ENCODE measurements at places on chromosomes 5 and 9.

- no peak for DNase-seq
Measured at GRCh38 chr9:114261026-114261425, 61.9 kb upstream of the ORM1 start.

DNA sequence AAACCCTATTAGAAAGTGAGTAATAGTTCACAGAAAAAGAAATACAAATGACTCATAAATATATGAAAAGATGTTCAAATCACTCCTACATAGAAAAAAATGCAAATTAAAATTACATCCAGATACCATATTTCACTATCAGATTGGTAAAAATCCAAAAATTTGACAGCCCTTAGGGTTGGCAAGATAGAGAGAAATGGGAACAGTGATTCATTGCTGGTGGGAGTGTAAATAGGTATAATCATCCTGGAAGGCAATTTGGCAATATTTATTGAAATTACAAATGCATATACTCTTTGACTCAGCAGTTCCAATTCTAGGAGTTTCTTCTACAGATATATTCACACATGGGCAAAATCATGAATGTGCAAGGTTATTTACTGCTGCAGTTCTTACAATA is 273.5 kb downstream of the NR2F1-AS1 start:
- no peak for DNase-seq

DNA sequence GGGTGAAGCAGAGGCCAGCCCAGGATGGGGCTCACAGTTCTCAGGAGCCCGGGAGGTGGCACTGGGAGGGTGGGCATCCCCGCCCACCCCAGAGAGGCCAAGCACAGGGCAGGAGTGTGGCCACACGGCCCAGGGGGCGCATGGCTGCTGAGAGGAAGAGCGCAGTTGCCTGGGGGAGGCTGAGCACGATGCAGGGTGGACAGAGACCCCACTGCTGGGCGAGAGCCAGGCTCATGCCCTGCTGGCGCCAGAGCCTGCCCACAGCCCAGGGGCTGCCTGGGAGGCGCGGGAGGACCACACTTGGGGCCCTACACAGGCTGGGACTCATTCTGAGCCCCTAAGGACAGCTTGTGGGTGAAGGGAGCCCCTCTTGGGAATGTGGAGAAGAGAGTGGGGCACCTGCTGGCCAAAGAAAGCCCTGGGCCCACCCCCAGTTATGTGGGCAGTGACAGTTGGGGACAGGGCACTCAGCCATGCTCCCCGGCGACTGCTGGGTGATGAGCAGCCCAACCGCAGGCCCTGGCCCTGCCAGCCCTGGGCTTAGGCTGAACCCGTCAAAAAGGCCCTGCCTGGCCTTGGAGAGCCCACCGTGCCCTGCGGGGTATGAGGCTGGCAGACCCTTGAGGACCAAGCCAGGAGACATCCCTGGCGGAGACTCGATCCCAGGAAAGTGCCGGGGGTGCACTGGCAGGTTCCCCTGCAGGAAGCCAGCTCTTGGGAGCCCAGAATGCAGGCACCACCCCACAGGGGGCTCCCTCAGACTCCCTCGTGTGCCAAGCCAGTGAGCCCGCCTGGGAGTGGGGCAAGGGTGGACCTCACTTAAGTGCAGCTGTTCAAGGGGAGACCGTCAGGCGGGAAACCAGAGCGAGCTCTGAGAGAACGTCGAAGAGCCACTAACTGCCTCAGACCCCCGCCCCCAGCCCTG is 21.6 kb upstream of the CAMSAP1 start:
- DNase-seq: no peak

DNA sequence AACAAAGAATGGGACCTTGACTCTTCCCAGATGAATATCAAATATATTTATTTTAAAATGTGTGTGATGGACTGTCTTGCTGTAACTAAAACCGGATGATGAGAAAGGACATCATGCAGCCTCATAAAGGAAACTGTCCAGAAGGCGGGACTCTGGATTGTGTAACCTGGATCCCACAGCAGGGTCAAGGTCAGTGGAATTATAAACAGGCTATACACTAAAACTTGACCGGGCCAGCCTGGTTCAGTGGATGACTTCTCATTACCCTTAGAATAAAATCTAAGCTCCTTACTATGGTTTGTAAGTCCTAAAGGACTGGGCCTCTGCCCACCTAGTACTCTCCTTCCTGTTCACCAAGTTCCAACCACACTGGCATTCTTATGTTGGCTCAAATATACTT is 280.3 kb downstream of the ELAVL2 start:
- DNase-seq: no peak

GRCh38 chr5:51131266-51131665 is 252.0 kb upstream of the ISL1 start:
- DNase-seq: no peak

- no peak for DNase-seq
Measured at GRCh38 chr5:54329731-54330709, 19.6 kb upstream of the ARL15 start.

GRCh38 chr5:16970826-16971225 is 34.7 kb upstream of the MYO10 start:
- no peak for DNase-seq

DNA sequence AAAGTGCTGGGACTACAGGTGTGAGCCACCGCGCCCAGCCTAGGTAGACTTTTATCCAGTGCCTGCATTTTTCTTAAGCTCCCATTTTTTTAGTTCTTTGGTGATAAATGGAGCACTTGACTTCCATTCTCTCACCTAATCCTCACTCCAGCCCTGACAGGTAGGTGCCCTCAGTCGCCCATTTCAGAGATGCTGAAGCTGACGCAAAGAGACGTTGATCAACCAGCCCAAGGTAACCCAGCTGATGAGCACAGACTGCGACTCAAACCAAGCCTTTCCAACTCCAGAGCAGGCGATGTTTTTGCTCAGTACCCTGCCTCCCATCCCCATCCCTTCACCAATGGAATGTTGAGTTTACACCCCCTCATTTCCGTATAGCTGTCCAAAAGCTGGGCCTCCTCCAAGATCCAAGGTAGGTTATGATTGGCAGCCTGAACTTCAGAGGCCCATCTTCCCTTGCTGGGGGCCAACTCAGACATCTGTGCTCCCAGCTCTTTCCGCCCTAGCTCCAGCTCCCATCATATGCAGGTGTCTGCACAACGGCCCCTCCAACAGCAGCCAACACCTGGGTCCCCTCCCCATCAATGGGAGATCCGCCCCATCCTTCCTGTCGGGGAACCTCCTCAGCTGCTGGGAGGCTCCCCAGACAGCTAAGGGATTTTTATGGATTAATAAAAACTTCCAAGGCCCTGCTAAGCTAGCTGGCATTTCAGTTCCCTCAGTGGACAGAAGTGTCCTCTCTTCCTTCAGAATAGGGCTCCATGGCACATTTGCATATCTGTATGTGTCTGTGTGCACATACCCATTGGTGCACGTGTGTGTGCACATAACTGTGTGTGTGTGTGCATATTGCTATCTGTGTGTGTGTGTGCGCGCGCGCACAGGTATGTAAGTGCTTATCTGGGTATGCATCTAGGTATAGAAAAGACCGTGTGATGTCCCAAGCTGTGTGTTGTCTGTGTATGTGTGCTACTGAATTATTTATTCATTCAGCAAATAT is 39.3 kb upstream of the VDAC1 start:
- no peak for DNase-seq

- DNase-seq: no peak
Measured at GRCh38 chr9:13590996-13591395, 311.5 kb upstream of the MPDZ start.
